ENCODE measurements at places on chromosomes 16 and 17.

GRCh38 chr17:34151102-34151501, 104.0 kb upstream of the CCL2 start:
- DNase-seq = no peak

GRCh38 chr17:81466564-81467472, 45.8 kb downstream of the ACTG1 start:
- DNase-seq = no peak

- no peak for DNase-seq
Measured at GRCh38 chr17:50177983-50178834, 12.4 kb downstream of the SGCA start.

DNA sequence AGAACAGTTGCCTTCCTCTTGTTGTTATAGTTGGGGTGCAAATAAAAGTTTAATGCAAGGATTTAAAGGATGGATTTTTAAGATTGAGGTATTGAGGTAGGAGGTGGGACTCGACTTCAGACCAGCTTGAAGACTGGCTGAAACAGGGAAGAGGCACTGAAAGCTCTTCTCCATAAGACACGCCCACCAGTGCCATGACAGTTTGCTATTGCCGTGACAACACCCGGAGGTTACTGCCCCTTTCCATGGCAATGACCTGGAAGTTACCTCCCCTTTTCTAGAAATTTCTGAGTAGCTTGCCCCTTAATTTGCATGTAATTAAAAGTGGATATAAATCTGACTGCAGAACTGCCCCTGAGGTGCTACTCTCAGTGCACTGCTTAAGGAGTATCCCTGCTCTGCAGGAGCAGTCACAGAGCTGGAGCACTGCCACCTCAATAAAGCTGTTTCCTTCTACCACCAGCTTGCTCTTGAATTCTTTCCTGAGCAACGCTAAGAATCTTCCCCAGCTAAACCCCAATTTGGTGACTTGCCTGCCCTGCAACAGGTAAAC, 122.6 kb downstream of the SHISA6 start:
- DNase-seq = no peak

GRCh38 chr16:58481931-58482330, 18.0 kb upstream of the NDRG4 start:
- no peak for DNase-seq

DNA sequence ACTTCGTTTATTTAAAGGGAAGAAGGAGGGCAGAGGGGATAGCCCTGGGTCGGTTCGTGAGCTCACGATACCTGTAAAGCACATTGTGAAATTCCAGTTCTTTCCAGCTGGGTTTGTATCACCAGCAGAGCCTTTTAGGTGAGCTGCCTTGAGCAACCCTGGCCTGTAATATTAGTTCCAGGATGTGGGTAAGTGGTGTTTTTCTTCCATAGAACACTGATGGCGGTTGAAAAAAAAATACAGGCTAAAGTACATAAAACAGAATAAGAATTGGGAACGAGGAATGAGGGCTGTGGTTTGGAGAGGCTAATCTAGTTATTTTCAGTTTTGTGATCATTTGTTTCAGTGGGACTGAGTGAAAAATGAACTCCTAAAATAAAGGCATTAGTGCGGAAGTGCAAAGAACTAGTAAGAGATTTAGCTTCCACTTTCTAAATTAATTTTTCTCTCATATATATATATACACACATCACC, 20.6 kb downstream of the HS3ST3B1 start:
- no peak for DNase-seq

- no peak for DNase-seq
Measured at GRCh38 chr17:1762233-1762900, 507 bp downstream of the SERPINF1 start.

Data from activated naive CD4-positive, alpha-beta T cell (primary cell).